A549 treated with GW870086 at 1 μM for 4 hours (cell line): ENCODE measurements at places on chromosomes 5 and 9. TPM values are rescaled to one million over a fixed set of nuclear protein-coding genes. Genes with fewer than 3 reads are reported as not detected.

The LTC4S gene
- 0.32 to 0.72 TPM (median 0.35 TPM) in 3 of 5 replicates, not detected in the others for total RNA-seq

The CATSPER3 gene
- total RNA-seq, result 0.19 to 0.50 TPM (median 0.37 TPM) in 5 replicates

The PKD2L2 gene
- not detected in 5 replicates for total RNA-seq

The KLF9 gene
- total RNA-seq, result 1.8 to 3.2 TPM (median 2.8 TPM) in 5 replicates

The SHC3 gene
- 0.19 to 0.59 TPM (median 0.27 TPM) in 5 replicates for total RNA-seq

The PRR16 gene
- 0.12 TPM in 1 of 5 replicates, not detected in the others for total RNA-seq

The ADAMTS12 gene
- 6.6 to 9.2 TPM (median 7.6 TPM) in 5 replicates for total RNA-seq

The CCDC152 gene
- not detected in 5 replicates for total RNA-seq

The FGF10 gene
- not detected in 5 replicates for total RNA-seq

The DNAJB5 gene
- 7.7 to 9.8 TPM (median 9.6 TPM) in 5 replicates for total RNA-seq

The SURF1 gene
- total RNA-seq, result 37.9 to 50.3 TPM (median 43.3 TPM) in 5 replicates

The GABBR2 gene
- 0.06 to 0.45 TPM (median 0.15 TPM) in 5 replicates for total RNA-seq

The CDH12 gene
- not detected in 5 replicates for total RNA-seq

The SLC6A19 gene
- 0.07 to 0.13 TPM (median 0.10 TPM) in 5 replicates for total RNA-seq

The BARHL1 gene
- not detected in 5 replicates for total RNA-seq

The TAF11L5 gene
- not detected in 5 replicates for total RNA-seq

The ZNF618 gene
- total RNA-seq, result 7.6 to 11.8 TPM (median 10.5 TPM) in 5 replicates

The GZMA gene
- total RNA-seq, result not detected in 5 replicates

The TAF11L11 gene
- total RNA-seq, result 0.10 to 0.31 TPM (median 0.21 TPM) in 5 replicates

The ZNF782 gene
- 1.7 to 2.4 TPM (median 2.0 TPM) in 5 replicates for total RNA-seq

The TRIM32 gene
- total RNA-seq, result 20.5 to 23.6 TPM (median 23.0 TPM) in 5 replicates

The LRRC19 gene
- total RNA-seq, result not detected in 5 replicates

The SLC1A1 gene
- total RNA-seq, result 0.79 to 1.5 TPM (median 1.3 TPM) in 5 replicates

The TNC gene
- 0.59 to 1.1 TPM (median 0.61 TPM) in 5 replicates for total RNA-seq

The QRFP gene
- total RNA-seq, result not detected in 5 replicates

The PDE6A gene
- 0.09 to 0.28 TPM (median 0.23 TPM) in 5 replicates for total RNA-seq

The TRIP13 gene
- 63.4 to 76.4 TPM (median 71.0 TPM) in 5 replicates for total RNA-seq

The GARIN3 gene
- total RNA-seq, result not detected in 5 replicates

The CYLC2 gene
- not detected in 5 replicates for total RNA-seq

The GMCL2 gene
- total RNA-seq, result not detected in 5 replicates

The BASP1 gene
- total RNA-seq, result 224 to 273 TPM (median 254 TPM) in 5 replicates

The ORM2 gene
- not detected in 5 replicates for total RNA-seq

The RASEF gene
- total RNA-seq, result 5.7 to 7.3 TPM (median 7.2 TPM) in 5 replicates

The SV2C gene
- 0.03 TPM in 1 of 5 replicates, not detected in the others for total RNA-seq

The UIMC1 gene
- total RNA-seq, result 40.6 to 45.8 TPM (median 42.9 TPM) in 5 replicates
